ENCODE measurements at places on chromosomes 4 and X. TPM values are rescaled to one million over a fixed set of nuclear protein-coding genes. Genes with fewer than 3 reads are reported as not detected.
A peak's percentile ranks its signal among the peaks of the same experiment; 100 is the strongest.

- peaks cover 8% of the 10 kb centered on the region for H3K4me1 ChIP-seq
- H3K4me3 ChIP-seq = no peak overlapping the region
- no peak for DNase-seq
- no peaks in the 10 kb centered on the region for H3K27me3 ChIP-seq
Observed at GRCh38 chr4:53010318-53010717, 148.2 kb downstream of the RASL11B start.

DNA sequence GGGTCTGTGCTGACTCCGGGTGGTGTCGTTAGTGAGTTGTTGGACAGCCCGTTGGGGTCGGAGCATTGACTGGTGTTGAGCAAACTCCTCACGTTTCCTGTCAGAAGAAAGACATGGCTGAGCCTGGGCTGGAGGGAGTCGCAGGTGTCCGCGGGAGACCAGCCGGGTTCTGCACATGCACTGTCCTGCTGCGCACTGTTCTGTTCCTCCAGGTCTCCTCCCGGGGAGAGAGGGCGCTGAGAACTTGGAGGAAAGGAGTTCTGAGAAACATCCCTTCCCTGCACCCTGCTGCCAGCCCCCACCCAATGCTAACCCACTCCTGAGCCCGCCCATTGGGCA, 1.1 kb downstream of the ZNF141 start:
- H3K27ac ChIP-seq = peak overlapping the region; percentile 90
- H3K4me1 ChIP-seq = peaks cover 24% of the 10 kb centered on the region
- H3K27me3 ChIP-seq = no peaks in the 10 kb centered on the region
- peak overlapping the region; percentile 80 for H3K4me3 ChIP-seq

- DNase-seq = no peak
- H3K36me3 ChIP-seq = no peaks in the 10 kb centered on the region
- H3K27me3 ChIP-seq = no peaks in the 10 kb centered on the region
Observed at GRCh38 chr4:11720292-11720691, 291.6 kb upstream of the HS3ST1 start.

DNA sequence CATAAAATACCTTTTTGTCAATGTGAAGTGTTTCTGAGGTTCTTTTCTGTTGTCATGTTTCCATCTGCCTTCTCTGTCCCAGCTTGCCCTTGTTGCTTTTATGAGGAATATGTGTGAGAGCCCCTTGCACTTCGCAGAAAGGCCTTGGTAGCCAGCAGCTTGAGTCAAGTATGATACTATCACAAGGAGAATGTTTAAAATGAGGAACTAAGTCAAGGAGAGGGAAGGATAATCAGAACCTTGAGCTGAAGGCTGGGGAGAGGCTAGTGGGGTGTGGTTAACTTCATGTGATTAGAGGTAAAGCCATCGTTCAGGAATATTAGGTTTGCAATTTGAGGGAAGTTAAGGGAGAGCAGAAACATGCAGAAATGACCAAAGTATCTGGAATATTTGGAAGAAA, 12.7 kb downstream of the PGK1 start:
- H3K4me1 ChIP-seq = peaks cover 13% of the 10 kb centered on the region
- H3K27ac ChIP-seq = peak overlapping the region; percentile 33
- peaks cover 89% of the 10 kb centered on the region for H3K36me3 ChIP-seq
- H3K4me3 ChIP-seq = no peak overlapping the region
- H3K27me3 ChIP-seq = no peaks in the 10 kb centered on the region

GRCh38 chr4:70778888-70779422, 57.2 kb downstream of the RUFY3 start:
- H3K4me1 ChIP-seq = no peaks in the 10 kb centered on the region
- H3K36me3 ChIP-seq = no peaks in the 10 kb centered on the region
- no peak overlapping the region for H3K4me3 ChIP-seq

The YY2 gene
- total RNA-seq = 0.67 TPM

- no peaks in the 10 kb centered on the region for H3K4me1 ChIP-seq
- no peak overlapping the region for H3K27ac ChIP-seq
- H3K27me3 ChIP-seq = no peaks in the 10 kb centered on the region
Observed at GRCh38 chr4:105569057-105569865, 16.8 kb downstream of the ARHGEF38 start.

DNA sequence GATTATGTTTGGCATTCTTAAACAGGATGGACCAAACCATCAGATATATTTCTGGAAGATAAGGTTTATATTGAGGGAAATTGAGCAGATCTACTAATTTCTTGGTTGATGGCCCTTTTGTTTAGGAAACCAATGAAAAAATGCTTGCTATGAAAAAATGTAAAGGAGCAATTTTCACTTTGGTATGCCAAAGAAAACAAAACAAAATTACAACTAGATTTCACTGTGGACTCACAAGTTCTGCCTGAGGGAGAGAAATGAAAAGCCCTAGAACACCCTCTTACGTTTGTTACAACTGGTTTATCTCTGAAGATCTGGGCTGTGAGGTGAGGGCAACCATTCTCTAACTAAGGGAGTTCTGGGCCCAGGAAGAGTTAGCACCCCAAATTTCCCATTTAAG, 122.5 kb upstream of the IL15 start:
- no peaks in the 10 kb centered on the region for H3K36me3 ChIP-seq
- H3K27me3 ChIP-seq = no peaks in the 10 kb centered on the region
- H3K4me1 ChIP-seq = no peaks in the 10 kb centered on the region

DNA sequence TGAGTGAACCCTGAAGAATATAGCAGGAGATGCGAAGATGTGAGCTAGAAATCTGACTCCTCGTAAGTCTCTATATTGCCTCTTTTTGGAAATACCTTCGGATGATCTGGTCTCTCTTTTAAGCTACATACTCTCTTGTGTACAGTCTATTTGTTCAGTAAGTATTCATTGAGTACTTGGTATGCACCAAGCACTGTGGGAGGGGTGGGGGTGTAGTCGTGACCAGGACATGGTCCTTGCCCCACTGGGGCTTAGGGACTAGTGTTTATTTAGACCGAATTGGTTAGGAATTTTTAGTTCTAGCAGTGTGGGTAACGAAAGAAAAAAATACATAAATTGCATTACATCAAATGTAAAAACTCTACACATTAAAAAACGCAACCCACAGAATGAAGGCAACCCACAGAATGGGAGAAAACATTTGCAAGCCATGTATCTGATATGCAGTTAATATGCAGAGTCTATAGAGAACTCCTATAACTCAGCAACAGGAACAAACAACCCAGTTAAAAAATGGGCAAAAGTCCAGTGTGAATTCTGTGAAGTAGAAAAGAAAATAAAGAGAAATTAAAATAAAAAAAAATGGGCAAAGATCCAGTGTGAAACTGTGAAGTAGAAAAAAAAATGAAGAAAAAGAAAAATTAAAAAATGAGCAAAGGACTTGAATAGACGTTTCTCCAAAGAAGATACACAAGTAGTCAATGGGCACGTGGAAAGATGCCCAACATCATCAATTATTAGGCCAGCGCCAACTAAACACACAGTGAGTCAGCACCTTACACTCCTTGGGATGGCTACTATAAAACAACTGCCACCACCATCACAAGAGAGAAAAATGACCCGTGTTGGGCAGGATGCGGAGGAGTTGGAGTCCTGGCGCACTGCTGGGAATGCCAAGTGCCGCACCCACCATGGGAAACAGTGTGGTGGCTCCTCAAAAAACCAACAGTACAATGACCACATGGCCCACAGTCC, 43.8 kb downstream of the RGS12 start:
- no peaks in the 10 kb centered on the region for H3K36me3 ChIP-seq
- no peak for DNase-seq
- H3K4me1 ChIP-seq = peaks cover 4% of the 10 kb centered on the region
- no peak overlapping the region for H3K4me3 ChIP-seq

- no peak for DNase-seq
- H3K36me3 ChIP-seq = no peaks in the 10 kb centered on the region
- no peaks in the 10 kb centered on the region for H3K4me1 ChIP-seq
- no peak overlapping the region for H3K27ac ChIP-seq
- H3K4me3 ChIP-seq = no peak overlapping the region
Observed at GRCh38 chr4:163243297-163243981, 76.7 kb upstream of the NAF1 start.

Measured in CD4-positive, CD25-positive, alpha-beta regulatory T cell (primary cell).